ENCODE measurements at places on chromosomes 12 and 14.

GRCh38 chr12:1643905-1644533 lies 15.0 kb downstream of the WNT5B start:
- no peak for DNase-seq

DNA sequence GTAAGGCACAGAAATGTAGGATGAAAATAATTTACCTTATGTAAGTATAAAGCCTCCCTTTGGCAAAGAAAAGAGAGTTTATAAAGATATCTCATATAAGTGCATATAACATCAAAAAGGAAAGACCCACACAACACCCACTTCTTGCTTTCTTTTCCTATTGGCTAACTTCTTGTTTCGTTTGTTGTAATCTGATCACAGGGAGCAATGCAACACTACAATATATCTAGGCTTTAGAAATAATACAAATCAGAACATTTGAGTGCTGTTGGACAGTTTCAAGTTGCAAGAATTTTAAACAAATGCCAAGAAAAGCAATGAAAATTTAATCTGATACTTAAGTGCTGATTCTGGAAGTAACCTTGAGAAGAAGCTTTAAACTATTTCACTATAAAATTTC lies 1.3 kb downstream of the FGD6 start:
- no peak for DNase-seq

DNA sequence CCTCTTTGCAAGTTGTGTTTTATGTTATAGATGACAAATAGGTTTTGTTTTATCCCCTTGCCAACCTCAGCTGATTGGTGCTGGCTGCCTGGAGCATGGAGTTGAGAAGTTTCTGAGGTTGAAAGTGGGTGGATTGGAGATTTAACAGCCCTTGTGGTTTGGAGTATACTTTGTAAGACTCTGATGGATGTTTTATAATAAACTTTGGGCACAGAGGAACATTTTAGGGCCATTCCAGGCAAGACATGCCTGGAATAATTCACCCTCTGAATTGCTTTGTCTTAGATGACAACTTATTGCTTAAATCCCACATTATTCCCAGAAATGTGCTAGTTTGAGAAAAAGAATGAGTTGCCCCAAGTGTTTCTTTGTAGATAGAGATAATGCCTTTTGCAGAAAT lies 158.9 kb downstream of the SLC5A8 start:
- DNase-seq = no peak

DNA sequence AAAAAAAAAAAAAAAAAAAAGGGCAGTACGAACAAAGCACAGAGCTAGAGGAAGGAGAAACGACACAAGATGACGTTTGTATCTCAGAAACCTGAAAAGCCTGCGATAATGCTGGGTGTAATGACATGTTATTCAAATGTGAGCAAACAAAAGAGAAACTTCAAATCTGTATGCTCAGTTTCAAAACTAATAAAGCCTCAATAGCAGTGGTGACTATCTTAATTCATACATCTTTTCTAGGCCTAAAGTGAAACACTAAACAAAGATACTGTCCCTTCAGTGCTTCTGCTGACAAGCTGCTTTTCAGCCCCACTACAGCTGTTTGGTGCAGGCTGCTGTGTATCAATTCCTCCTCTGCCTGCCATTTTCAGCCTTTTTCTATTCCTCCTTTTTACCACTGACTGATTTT lies 15.8 kb downstream of the ITPR2 start:
- no peak for DNase-seq

DNA sequence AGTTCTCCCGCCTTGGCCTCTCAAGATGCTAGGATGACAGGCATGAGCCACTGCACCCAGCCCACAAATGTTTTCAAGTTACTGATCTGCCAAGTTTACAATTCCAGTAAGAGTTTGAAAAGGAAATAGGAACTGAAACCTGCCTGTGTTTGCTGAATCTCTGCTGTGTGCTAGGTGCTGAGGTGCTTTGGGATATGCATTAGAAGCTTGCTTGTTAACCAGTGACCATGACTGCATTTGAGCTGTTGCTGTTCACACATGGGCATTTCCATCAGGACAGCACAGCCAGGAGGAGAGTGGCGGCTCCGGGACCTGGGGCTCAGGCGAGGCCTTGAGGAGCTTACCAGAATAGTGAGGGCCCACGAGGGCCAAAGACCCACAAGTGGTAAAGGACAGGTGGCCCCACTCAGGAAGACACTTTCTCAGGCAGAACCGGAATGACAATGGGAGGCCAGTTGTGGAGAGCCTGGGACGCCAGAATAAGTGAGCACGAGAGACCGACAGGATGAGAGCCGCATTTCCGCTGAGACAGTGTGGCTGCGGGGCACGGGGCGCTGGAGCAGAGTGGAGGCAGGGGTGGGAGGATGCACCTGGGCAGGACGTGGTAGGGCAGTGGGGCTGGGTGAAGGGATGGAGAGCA lies 54.5 kb upstream of the MMP17 start:
- DNase-seq = no peak

DNA sequence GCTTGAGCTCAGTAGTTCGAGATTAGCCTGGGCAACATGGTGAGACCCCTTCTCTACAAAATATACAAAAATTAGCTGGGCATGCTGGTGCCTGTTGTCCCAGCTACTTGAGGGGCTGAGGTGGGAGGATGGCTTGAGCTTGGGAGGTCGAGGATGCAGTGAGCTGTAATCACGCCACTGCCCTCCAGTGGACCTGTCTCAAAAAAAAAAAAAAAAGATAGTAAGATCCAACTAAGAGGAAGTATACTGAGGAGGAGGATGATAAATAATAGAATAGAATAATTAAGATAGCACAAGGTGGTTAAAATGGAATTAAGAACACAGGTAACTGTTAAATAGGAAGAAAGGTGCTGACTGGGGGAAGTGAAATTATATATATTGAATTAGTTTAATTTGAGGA lies 37.0 kb upstream of the BAZ1A start:
- no peak for DNase-seq

DNA sequence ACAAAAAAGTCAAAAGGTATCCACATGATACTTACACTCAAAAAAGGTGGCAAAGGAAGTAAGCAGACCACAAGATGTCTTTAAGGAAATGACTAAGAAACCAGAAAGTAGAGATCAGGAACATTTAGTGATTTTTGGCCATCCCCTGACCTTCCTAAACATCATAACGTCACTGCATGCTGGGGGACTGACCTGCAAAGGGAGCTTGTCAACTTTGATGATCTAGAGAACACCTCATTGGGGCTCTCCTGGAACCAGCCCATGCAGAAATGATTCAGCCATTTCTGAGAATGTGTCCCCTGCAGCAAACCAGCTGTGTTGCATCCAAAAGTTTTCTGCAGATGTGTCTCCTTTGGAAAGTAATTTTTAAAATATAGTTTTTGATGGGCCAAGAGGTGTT lies 152.2 kb upstream of the RASSF8 start:
- DNase-seq = no peak

GRCh38 chr12:114858388-114859146 lies 174.6 kb upstream of the TBX3 start:
- no peak for DNase-seq

- no peak for DNase-seq
Measured at GRCh38 chr12:6827437-6827911, 733 bp upstream of the P3H3 start.

DNA sequence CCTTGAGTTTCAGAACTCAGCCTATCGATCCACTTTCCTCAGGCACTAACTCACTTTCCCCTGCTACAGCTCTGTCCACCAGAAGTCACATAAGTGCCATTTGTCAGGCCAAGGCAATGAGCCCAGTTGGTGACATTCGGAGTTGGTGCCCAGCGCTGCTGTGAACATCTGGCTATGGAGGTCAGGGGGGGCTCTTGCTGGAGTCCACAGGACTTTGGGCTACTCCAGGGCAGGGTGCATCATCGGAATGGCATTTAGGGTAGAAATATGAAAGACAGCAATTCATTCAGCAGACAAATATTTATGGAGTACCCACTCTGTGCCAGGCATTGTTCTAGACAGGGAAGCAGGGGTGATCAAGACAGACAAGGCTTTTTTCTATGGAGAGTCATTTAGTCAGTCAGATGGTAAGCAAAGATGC lies 1.5 kb upstream of the PPP1CC start:
- DNase-seq = no peak

DNA sequence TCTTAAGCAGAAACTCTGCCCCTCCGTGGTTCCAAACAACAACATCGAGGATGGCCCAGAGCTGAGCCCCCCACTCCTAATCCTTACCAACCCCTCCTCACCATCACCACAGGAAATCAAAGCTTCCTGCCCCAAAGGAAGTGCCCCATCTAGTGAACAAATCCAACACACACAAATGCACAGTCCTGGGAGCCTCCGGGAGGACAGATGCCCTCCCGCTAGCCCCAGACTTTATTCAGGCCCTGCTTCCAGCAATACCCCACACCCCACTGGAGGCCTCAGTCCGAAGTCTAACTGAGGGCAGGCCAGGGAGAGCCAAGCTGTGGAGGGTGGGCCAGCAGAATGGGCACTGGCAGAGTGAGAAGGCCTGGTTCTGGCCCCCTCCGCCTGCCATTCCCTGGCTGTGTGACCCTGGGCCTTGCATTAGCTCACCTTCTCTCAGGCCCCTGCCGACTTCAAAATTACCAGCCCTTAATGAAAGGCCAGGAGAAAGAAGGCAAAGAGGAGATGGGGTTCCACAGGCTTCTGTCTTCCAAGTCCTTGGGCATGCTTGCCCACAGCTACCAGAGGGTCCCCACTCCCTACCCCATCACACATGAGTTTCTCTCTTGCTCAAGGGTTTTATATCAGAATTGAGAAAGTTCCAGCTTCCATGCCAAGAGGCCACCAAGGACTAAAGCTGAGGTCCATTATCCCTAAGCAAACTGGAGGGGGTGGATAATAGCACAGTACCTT lies 2.3 kb downstream of the HDAC7 start:
- no peak for DNase-seq

GRCh38 chr14:69574954-69575295 lies 254 bp upstream of the CCDC177 start:
- no peak for DNase-seq

Measured in T-helper 22 cell (primary cell).